ENCODE measurements at places on chromosomes 16 and 17. TPM values are rescaled to one million over a fixed set of nuclear protein-coding genes. Genes with fewer than 3 reads are reported as not detected.

GRCh38 chr17:62875296-62875695 is 67.2 kb upstream of the MARCHF10 start:
- H3K27ac ChIP-seq = no peak overlapping the region
- no peak overlapping the region for H3K4me3 ChIP-seq
- DNase-seq = no peak
- H3K36me3 ChIP-seq = no peaks in the 10 kb centered on the region
- no peaks in the 10 kb centered on the region for H3K4me1 ChIP-seq

- H3K27ac ChIP-seq = no peak overlapping the region
- peaks cover 13% of the 10 kb centered on the region for H3K4me1 ChIP-seq
- no peaks in the 10 kb centered on the region for H3K36me3 ChIP-seq
- no peak overlapping the region for H3K4me3 ChIP-seq
- H3K27me3 ChIP-seq = no peaks in the 10 kb centered on the region
These were observed 14.7 kb downstream of the CA7 start for GRCh38 chr16:66858740-66859396.

The KRTAP4-1 gene
- total RNA-seq = not detected

DNA sequence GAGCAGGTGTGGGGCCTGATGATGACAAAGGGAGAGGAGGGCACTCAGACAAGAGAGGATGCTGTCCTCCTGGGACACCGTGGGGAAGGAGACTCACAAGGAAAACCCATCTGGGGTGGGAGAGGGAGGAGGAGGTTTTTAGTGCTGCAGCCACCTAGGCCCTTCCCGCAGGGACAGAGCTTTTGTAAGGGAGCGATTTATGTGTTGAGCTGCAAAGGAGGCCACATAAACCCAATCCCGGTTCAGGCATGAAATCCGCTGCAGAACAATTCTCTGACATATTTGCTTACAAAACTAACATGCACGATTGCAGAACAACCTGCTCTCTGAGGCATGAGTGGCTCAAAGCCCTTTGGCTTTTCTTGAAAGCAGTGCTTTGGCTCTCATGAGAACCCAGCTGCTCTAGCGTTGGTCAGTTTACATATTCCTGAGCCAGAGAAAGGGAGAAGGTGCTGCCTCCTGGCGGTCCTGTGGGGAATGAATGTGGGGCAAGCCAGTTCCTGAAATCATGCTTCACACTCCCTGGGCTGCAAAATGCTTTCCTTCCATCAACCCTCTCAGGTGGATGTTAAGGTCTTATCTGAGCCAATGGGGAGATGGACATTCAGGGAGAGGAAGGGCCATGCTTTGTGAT is 122.4 kb upstream of the NLRP1 start:
- no peaks in the 10 kb centered on the region for H3K4me1 ChIP-seq
- H3K27me3 ChIP-seq = peaks cover 10% of the 10 kb centered on the region
- peak; percentile 65 for DNase-seq

DNA sequence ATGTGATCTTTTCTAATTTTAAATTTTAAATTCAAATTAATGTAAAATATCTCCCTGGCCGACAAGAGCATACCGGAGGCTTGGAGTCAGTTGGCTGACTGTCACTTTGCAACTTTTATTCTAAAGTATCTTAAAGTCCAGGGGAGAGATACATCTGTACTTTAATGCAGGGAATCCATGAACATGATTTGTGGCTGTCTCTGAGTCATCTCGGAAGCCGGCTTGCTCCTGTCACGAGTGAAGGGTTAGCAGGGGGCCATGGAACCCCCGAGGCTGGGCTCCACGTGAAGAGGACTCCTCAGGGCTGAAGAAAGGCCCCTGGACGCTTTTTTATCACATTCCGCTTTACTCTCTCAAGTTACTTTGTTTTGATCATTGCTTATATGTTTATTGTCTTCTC is 13.3 kb downstream of the TVP23A start:
- DNase-seq = no peak
- H3K4me1 ChIP-seq = no peaks in the 10 kb centered on the region
- H3K27ac ChIP-seq = no peak overlapping the region
